ENCODE measurements at places on chromosomes 16 and 17.

- no peak for DNase-seq
Measured at GRCh38 chr16:22240023-22240710, 34.1 kb downstream of the EEF2K start.

DNA sequence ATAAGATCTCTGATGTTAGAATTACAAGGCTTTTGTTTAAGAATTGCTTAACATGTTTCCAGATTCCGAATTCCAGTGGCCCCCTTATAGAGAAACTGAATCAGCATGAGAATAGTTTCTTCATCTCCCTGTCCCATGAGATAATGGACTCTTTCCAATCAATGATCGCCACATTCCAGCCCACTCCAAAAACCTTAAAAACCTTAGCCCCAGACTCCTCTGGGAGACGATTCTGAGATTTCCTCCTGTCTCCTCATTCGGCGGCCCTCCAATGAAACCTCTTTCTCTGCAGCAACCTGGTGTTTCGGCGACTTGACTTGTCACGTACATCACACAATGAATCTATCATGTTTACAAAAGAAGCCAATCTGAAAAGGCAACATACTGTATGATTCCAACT, 197.1 kb upstream of the PSMD7 start:
- DNase-seq = no peak

DNA sequence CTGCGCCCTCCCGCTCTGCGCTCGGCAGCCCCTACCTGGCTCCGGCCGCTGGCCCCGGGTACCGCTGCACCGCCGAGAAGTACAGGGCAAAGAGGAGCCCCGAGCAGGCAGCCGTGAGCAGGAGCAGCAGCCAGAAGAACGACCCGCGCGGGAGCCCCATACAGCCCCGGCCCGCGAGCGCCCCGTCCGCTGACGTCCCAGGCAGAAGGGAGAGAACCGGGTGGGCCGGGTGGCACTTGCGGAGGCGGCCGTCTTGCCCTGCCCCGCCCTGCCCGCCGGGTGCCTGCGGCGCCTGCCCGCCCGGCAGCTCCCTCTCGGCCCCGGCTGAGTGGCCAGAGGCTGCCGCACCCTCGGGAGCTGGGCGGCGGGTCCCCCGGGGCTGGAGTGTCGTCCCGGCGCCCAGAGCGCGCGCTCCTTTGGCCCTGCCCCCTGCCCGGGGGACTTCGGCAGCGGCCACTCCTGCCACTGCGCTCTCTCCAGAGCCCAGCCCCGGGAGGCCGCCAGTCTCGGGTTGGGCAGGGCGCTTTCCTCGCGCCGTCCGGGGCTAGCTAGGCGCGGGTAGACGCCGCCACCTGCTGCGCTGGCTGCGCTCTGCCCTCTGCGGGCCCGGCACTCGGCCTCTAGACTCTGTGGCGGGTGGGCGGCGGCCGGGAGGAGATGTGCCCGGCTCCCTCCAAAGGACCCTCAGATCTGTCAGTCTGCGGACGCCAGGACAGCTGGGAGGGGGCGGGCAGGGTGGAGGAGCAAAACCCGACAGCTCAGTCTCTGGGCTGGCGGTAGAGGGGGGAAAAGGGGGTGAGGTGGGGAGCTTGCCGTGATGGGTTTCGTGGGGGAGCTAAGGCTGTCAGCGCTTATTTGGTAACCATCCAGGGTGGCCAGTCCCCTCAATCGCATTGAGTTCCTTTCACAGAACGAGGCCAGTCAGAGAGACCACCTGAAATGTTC, at the start of gene ST6GALNAC2:
Gene ST6GALNAC2, minus strand, starts transcription at position 212 of the 945 bp plus-strand sequence. Its CDS starts 52 bp downstream, at position 160.
- DNase-seq = peak; percentile 22

DNA sequence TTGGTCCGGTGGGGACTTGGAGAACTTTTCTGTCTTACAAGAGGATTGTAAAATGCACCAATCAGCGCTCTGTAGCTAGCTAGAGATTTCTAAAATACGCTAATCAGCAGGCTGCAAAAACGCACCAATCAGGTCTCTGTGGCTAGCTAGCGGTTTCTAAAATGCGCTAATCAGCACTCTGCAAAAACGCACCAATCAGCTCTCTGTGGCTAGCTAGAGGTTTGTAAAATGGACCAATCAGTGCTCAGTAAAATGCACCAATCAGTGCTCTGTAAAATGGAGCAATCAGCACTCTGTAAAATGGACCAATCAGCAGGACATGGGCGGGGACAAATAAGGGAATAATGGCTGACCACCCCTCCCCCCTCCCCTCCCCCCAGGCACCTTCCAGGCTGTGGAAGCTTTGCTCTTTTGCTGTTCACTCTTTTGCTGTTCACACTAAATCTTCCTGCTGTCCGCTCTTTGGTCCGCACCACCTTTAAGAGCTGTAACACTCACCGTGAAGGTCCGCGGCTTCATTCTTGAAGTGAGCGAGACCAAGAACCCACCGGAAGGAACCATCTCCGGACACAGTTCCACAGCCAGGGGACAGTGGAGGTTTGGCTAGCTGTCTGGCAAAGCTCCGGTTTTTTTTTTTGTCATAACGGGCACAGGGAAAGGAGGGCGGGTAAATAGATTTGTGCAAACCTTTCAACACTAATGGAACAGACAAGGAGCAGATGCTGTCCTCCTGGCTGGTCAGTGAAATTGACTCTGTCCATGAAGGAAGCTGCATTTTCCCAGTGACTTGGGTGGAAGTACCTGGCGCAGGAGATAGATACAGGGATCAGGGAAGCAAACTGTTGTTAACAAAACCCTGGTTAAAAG, 8.3 kb downstream of the PITPNC1 start:
- no peak for DNase-seq

DNA sequence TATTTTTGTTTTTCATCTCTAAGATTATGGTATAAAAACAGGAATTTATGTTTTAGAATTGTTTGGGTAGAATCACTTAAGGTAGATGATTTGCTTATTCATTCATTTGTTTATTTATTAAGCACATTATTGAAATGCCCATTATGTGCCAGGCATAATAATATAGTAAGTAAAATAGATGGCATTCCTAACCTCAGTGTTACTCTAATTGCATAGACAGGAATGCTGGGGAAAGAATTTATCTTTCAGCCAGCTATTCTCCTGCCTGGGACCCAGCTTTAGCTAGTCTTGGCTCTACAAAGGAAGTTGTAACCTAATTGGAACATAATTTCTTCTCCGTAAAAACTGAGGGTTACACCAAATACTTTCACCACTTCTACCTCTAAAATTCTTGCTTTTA, 44.6 kb downstream of the NFAT5 start:
- DNase-seq = no peak

DNA sequence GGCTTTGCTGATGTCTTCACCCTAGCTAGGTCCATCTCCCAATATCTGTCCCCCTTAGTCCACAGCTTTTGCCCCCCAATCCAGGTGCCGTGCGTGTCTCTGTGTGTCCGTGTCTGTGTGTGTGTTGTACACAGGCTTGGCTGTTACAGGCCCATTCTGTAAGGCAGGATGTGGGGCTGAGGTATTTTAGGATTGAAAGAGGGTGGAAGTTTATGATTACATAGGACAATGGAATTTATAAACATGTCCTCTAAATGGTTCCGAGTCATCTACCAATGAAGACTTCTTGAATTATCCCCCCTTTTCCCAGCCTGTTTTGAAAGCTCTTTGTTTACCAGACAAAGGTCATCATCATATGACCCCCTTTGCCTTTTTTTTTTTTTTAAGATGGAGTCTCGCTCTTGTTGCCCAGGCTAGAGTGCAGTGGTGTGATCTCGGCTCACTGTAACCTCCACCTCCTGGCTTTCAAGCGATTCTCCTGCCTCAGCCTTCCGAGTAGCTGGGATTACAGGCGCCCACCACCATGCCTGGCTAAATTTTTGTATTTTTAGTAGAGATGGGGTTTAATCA, 21.9 kb downstream of the ACE start:
- DNase-seq = no peak

DNA sequence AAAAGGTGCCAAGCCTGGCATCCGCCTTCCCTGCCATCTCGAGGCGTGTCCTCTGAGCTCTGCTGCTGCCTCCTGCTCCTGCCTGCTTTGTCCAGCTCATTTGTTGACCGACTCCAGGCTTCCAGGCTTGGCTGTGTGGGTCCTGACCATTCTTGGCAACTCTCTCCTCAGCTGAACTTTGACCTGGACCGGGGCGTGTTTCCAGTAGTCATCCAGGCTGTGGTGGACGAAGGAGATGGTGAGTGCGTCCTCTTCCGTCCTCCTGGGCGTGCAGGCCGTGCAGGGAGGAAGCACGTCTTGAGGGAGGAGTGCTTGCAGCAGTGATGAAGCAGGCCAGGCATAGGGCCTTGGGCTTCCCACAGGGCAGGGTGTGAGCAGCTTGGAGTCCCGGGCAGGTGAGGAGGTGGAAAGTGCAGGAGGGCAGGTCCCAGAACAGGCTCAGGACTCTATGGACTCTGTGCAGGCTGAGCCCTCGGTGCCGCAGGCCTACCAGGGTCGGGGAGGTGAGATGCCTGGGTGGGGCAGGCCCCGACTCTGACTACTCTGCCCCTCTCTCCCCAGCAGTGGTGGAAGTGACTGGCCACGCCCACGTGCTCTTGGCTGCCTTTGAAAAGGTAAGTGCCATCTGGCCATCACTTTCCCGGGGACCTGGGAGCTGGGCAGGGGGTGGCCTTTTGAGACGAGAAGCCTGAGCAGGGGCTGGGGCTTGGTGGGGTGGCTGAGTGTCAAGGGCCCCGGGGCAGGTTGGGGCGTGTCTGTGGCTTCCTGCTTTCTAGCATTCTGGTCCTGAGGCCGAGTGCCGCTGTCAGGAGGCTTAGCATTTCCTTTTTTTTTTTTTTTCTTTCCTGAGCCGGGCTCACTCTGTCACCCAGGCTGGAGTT, 28.6 kb upstream of the NUDT16L1 start:
- no peak for DNase-seq

Measured in activated CD4-positive, alpha-beta T cell treated with anti-CD3 and anti-CD28 coated beads for 24 hours (primary cell).